ENCODE measurements at places on chromosomes 16 and 17.

- DNase-seq = no peak
Measured at GRCh38 chr17:10033959-10034358, 128.9 kb upstream of the RCVRN start.

GRCh38 chr16:50938932-50939331 is 197.0 kb downstream of the CYLD start:
- DNase-seq = no peak

- DNase-seq = no peak
Measured at GRCh38 chr17:65202844-65203571, 65.8 kb downstream of the RGS9 start.

- DNase-seq = no peak
Measured at GRCh38 chr16:660459-661183, 7.3 kb upstream of the RHOT2 start.

GRCh38 chr17:34412965-34413441 is 50.0 kb upstream of the CCL1 start:
- no peak for DNase-seq

DNA sequence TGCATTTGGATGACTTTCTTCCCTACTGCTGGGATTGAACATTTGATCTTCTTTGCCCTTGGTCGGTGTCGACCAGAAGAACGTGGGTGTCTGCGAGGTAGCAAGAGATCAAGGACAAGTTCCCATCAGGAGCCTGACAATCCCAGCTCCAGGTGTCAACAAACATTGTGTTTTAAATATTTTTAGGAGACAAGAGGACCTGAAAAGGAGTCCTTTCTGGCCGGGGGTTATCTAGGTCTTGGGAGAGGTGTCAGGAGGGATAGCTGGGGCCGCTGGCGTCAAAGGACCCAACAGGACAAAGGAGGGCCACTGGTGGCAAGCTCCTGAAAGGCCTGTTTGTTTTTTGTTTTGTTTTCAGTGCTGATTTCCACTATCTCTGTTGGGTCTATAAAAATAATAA is 308.4 kb upstream of the ERCC4 start:
- DNase-seq = no peak

DNA sequence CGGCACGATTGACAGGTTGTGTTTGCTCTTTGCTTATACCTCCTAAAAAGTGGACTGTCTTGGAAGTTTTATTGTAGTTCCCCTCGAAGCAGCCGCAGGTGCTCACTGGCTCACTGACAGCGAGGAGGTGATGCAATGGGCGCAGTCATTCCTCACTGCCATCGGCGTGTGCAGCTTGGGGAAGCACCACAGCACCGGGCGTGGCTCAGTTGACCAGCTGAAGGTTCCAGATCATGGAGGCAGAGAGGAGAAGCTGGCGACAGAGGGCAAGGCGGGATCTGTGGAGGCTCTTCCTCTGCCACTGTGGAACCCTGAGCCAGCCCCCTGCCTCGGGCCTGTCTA is 72.1 kb upstream of the TNRC6C start:
- DNase-seq = no peak

DNA sequence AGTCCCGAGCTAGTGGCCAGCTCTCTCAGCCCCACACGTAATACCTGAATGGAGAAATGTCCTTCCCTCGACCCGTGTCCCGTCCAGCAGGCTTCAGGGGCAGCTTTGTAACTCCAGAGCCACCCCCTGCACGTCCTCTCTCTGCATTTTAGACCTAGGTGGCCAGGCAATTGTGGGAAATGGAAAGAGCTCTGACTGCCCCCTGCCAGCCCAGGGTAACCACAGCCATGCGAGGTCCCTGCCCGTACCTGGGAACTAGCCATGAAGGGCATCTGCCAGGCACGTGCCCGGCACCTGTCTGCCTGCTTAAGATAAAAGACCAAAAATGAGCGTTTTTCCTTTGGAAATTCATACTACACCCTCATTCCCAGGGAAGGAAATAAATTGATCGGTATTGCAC is 9.2 kb downstream of the MAPK8IP3 start:
- no peak for DNase-seq

All from DND-41 (cell line).